Activated T-helper 17 cell treated with anti-CD3 and anti-CD28 coated beads, Interleukin-2, amount 50 U/mL, for 72 hours (primary cell): ENCODE measurements at places on chromosomes 2 and 18.

DNA sequence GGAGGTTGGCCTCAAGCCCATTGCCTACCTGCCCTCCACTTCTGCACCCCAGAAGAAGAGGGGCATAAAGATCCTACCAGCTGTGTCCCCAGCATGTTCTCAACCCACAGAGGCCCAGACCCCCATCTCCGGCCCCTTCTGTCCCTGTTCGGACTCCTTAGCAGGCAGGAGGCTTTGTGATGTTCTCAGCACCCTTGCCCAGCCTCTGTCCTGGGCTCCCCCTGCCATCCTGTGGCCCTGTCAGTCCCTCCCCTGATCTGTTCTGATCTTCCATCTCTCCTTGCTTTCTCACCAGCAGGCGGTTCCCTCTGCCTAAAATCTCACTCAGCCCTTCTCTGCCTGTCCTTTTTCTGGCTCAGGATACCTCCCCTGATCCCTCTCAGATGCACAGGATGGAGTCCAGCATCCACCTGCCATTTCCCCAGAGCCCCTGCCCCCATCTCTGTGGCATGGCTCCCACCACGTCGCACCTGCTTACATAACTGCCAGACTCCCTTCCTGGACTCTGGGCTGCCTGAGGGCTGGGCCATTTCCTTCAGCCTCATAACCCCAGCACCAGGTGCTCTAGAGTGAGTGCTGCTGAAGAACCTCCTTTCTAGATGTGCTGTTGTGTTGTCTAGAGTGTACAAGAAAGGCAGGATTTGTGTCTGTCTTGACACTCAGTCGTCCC, 134.0 kb downstream of the CTIF start:
- ATAC-seq, result no peak

GRCh38 chr2:106165029-106165428, 29.1 kb downstream of the UXS1 start:
- no peak for ATAC-seq

GRCh38 chr18:35786365-35787042, 186.0 kb upstream of the RMP24 start:
- no peak for ATAC-seq

DNA sequence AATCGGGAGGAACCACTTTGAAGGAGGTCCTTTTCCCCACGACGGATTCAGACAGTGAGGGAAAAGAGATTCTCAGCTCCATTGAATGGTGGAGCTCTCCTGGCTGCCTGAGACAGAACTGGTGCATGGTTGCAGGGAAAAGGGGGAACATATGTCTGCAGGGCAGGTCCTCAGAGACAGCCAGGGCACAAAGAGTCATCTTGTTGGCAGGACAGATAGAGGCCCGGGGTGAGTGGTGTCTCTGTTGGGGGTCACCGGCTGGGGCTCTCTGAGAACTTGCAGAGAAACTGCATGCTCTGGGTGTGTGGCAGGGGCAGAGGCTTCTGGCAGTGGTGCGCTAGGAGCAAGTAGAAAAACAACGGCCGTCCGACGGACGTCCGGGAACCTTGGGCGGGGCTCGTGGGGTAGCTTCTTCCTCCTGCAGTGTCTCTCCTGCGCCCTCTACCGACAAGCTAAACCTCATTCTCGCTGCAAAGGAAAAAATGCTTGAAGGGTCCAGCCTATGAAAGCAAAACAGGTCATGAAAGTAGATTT, 94.3 kb downstream of the CDCA7 start:
- ATAC-seq, result peak; percentile 85

DNA sequence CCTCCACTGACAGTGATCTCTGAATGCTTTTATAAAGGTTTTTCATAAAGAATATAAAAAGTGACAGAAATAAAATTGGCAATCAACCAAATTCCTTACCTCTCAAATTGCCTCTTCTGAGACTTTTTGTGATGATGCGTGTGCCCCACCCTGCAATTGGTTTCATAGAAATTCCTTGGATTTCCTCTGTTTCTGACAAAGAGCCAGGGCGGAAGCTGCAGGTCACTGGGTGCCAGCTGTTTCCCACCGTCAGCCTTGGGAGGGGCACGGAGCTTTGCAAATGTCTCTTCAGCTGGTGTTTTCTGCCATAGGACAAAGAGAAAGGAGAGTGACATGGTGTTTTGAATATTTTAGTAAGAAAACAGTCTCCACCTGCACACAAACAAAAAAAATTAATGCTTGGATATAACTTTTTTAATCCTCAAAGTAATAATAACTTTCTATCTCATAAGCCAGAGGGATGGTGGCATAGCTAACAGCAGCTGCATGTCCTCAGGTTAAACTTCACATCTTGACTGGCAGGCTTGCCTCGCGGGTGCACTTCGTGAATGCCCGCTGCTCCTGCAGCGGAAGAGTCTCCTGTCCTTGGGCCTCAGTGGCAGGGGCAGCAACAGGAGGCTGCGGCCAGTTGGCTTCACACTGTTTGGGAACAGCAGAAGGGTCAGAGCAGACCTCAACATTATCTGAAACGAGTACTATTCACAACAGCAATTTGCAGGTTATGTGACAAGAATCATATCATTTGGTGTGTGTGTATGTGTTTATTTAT, 24.7 kb downstream of the AGAP1 start:
- ATAC-seq, result no peak

DNA sequence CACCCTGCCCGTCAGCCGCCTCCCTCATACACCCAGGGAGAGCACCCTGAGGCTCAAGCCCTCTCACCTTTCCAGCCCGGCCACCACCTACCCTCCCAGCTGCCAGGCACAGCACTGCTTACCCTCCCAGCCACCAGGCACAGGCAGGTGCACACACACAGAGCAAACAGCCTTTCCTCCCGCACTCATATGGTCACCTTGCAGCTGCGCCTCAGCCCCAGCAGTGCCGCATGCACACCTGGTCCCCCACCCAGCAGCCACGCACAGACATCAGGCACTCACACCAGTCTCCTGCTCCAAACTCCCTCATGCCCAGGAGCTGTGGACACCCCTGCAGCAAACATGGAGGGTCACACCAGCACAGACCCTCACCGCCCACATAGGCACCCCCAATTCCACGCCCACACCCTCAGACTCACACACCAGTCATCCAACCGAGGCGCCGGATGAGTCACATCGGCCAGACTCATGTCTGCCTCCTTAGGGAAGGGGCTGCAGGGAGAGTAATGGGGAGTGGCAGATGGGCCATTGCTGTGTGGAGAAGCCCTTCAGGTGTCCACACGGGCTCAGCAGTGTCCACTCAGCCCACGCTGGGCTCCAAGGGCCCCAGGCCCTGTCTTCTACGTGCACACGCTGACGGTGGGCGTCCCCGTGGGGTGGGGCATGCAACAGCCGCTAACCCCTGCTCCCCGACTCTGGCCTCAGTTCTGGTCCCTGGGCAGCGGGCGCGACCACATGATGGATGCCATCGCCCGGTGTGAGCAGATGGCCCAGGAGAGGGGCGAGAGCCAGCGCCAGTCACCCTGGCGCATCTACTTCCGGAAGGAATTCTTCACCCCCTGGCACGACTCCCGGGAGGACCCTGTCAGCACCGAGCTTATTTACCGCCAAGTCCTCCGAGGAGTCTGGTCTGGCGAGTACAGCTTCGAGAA, 22.3 kb upstream of the GPR17 start:
- ATAC-seq, result no peak

DNA sequence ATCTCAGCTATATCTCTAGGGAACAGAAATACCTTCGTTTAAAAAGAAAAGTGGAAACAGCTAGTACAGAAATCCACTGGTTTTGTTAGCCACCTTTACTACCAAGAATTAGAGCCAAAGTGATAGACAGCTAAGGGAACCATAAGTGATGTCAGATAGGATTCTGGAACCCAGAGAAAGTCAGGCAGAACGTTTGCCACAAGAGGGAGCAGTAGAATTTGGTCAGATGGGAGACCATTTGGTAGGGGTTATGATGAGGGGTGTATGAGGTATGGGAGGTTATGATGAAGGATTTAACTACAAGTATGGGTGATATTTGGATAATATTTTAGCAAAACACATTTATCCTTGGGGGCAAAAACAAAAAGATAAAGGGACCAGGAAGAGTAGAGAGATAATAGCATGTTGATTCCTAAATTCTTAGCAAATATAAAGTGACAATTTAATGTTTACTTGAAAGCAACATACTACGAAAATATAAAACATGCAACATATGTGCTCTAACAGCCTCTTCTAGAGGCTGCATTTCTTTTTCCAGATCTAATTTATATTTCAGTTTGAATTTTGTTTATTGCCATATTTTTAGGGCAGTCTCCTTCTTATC, 3.3 kb downstream of the SLC8A1 start:
- no peak for ATAC-seq

DNA sequence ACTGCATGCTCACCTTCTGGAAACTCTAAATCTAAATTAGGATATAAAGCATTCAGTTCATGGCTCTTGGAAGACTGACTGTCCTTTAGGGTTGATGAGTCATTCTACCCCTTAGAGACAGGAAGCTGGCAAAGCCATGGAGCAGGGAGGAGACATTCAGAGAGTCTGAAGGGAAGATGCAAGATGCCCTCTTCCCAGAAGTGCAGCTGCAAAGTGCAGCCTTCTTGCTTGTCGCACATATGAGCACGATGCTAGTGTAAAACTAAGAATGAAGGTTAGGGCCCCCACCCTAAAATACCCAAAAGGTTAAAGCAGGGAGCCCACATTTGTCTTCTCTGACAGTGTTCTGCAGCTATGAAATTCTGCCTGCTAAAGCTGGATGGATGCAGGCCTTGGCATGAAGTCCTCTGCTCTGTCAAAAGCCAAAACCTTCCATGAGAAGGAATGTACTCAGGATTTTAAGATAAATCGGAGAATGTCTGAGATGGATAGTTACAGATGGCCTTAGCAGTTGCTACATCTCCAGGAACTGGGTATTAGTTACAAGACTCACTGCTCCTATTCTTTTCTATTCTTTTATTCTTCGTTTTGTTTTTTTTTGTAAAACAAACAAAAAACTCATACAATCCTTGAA, 89.7 kb downstream of the POLE4 start:
- ATAC-seq, result no peak

- ATAC-seq, result no peak
These were observed 385.5 kb downstream of the PIK3C3 start for GRCh38 chr18:42340423-42341009.

DNA sequence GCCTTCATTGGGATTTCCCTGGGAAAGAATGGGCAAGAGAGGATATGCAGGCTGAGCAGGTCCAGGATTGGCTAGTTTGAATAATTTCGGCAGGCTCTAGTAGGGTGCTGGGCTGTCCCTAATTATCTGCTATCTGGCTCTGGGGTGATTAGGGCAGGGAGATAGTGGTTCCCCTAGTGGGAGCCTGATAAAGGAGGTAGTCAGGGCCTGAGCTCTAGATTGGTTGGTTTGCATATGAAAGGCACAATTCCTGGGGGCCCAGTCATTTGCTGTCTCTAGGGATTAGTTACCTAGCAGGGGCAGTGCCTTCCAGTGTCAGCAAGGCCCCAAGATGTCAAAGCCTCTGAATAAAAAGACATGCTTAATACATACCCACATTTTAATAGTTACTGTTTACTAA, 690.1 kb upstream of the KLHL29 start:
- ATAC-seq, result no peak

DNA sequence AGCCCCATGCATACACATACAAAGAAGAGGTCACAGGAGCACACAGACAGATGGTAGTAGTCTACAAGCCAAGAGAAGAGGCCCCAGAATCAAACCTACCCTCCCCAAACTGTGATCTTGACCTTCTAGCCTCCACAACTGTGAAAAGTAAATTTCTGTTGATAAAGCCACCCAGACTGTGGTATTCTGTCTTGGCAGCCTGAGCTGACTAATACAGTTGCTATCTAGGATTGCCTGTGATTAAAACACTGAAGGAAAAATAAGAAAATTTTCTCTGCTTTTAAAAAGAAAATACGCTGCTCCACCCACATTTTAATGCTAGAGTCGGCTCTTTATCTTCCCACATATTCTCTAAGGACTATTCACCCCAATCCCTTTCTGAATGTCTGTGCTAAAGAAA, 143.7 kb upstream of the TMEM200C start:
- no peak for ATAC-seq

DNA sequence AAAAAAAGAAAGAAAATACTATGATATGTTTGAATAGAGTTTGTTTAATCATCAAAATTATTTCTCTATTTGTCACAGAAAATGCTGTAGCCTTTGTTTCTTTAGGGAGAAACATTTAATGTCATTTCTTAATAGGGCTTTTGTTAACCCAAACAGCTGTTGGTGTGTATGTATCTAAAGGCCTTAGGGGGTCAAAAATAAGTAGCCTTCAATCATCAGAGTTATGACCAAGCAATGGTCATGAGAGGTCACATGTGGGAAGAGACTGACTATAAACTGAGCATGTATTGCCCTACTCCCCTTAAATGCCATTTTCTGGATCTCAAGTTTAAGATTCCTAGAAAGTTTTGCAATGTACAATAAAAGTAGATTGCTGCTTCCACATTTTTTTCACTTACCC, 22.7 kb downstream of the HNMT start:
- ATAC-seq, result no peak

- no peak for ATAC-seq
These were observed 20.0 kb downstream of the UXS1 start for GRCh38 chr2:106174056-106174455.

GRCh38 chr2:208269091-208269490, 3.0 kb downstream of the PIKFYVE start:
- no peak for ATAC-seq

- no peak for ATAC-seq
These were observed 107.9 kb downstream of the DPP10 start for GRCh38 chr2:114550364-114550763.

DNA sequence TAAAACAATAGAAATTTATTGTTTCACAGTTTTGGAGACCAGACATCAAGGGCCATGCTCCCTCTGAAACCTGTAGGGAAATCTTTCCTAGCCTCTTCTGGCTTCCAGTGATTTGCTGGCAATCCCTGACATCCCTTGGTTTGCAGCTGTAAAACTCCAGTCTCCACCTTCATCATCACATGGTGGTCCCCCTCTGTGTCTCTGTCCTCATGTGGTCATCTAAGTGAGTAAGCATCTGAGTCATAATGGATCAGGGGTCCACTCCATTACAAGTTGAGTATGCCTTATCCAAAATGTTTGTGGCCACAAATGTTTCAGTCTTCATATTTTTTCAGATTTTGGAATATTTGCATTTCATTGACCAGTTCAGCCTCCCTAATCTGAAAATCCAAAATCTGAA, 5.6 kb upstream of the SGPP2 start:
- no peak for ATAC-seq

GRCh38 chr2:71643674-71644357, 190.5 kb downstream of the DYSF start:
- ATAC-seq, result no peak

GRCh38 chr2:240364582-240364960, 70.9 kb upstream of the GPC1 start:
- ATAC-seq, result no peak

DNA sequence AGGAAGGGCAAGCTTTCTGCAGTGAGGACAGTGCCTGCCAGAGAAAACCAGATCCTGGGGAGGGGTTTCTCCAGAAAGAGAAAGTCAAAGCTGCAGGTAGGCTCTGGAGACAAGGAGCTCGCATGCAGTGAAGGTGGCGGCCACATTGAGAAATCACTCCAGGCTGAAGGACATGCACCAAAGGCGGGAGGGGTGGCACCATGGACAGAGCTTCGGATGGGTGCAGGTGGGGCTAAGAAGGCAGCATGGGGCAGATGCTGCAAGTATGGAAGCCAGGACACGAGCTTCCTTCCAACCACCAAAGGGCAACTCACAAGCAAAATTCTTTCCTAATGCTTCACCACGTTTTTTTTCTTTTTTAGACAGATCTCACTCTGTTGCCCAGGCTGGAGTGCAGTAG, 104.4 kb upstream of the SLC35G4 start:
- no peak for ATAC-seq
